ENCODE measurements at places on chromosomes 6 and 20.

GRCh38 chr20:16283307-16283706 lies 289.9 kb downstream of the KIF16B start:
- DNase-seq = peak; percentile 21

DNA sequence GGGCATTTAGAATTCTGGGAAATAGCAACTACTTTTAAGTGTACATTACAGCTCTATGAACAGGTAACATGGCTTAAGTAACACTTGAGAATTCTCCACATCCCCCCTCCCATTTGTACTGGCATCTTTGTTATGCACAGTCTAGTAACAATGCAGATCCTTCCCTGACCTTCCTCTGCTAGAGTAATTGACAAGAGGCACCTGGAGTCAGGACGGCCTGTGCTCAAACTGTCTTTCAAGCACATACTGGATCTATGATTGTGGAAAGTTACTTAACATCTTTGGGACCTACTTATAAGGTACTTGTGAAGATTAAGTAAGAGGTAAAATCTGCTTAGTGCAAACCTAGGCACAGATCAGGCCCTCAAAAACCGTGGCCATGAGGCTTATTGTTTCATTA lies 21.9 kb upstream of the GSTA3 start:
- no peak for DNase-seq

DNA sequence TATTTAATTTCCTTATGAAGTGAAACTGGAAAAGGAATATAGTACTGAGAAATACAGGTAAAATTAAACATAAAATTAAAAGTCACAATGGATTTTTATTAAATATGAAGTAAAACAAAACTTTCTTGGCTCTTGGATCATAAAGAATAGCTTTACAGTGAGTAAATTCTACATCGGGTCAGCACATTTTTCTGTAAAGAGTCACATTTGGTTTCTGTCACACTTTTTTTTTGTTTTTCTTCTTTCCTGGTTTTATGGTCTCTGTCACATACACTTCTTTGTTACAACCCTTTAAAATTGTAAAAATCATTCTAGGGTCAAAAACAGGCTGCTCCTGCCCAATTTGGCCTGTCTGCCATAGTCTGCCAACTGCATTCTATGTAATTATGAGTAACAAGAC lies 254.4 kb upstream of the POU3F2 start:
- no peak for DNase-seq

- no peak for DNase-seq
Measured at GRCh38 chr6:139520321-139520768, 145.9 kb upstream of the CITED2 start.

DNA sequence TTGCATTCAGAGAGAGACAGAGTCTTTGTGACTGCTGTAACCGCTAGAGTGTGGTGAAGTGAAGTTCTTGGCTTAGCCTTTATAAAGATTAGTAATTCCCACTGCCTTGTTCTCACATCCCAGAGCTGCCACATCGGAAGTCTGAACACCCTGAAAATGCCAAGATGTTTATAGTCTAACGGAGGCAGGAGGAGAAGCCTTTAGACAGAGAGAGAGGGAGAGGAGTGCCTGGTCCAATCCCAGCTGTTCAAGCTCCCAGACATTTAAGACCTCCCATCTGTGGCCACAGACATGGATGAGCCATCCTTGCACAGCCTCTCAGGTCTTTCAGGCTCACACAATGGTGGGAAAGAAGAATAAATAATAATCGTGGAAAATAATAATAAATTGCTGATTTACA lies 1422.8 kb upstream of the EYS start:
- DNase-seq = peak; percentile 69

DNA sequence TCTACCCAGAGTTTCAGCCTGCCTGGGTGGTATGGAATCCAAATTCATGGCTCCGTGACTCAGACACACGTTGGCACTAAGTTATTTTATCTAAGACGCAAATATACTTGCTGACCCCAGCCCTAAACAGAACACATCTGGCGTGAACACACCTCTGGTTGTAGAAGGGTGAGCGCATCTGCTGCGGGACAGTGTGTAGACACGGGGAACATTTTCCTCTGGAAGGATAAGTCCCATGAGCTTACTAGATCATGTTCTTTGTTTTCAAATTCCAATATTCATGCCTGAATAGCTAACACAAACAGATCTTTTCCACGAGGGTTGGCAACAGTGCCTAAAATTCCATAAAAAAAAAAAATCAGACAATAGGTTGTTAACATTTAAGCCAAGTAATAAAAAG lies 87.8 kb downstream of the TMEM170B start:
- DNase-seq = no peak

- DNase-seq = no peak
Measured at GRCh38 chr20:14612391-14612790, 275.0 kb upstream of the FLRT3 start.

GRCh38 chr6:128071212-128071611 lies 170.4 kb upstream of the THEMIS start:
- DNase-seq = no peak

DNA sequence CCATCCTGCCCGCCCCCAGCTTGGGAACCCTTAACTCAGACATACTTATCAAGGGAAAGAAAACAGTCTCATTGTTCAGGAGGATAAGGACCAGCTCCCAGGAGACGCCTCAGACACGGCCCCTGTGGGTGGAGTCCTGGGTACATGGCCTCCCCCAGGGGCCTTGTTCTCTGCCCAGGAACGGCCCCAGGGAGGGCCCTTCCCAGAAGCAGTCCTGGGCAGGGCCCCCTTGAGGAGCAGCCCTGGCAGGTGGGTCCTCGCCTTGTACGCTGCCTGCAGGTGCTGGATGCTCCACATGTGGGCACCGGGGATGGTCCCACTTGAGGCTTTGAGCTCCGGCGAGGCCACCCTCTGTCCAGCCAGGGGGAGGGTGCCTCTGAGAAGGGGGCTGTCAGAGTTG lies 4.5 kb upstream of the GATA5 start:
- no peak for DNase-seq

DNA sequence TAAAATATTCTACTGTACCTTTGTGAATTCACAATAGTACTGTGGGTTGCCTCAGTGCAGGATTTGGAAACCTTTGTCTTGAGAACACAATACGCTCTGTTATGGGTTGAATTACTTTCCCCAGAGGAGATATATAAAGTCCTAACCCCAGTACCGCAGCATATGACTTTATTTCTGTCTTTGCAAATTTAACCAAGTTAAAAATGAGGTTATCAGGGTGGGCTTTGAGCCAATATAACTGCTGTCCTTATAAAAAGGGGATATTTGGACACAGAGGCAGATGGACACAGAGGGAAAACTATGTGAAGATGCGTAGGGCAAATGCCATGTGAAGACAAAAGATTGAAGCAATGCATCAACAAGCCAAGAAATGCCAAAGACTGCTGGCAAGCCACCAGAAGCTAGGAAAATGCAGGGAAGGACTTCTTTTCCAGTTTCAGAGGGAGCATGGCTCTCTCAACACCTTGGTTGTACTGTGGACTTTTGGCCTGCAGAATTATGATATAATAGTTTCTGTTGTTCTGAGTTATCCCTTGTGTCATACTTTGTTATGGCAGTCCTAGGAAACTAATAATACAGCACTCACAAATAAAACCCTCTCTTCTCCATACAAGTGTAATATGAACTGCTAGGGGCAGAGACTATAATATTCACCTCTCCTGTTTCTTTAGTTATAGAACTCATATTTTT lies 292.6 kb upstream of the SPTLC3 start:
- no peak for DNase-seq

DNA sequence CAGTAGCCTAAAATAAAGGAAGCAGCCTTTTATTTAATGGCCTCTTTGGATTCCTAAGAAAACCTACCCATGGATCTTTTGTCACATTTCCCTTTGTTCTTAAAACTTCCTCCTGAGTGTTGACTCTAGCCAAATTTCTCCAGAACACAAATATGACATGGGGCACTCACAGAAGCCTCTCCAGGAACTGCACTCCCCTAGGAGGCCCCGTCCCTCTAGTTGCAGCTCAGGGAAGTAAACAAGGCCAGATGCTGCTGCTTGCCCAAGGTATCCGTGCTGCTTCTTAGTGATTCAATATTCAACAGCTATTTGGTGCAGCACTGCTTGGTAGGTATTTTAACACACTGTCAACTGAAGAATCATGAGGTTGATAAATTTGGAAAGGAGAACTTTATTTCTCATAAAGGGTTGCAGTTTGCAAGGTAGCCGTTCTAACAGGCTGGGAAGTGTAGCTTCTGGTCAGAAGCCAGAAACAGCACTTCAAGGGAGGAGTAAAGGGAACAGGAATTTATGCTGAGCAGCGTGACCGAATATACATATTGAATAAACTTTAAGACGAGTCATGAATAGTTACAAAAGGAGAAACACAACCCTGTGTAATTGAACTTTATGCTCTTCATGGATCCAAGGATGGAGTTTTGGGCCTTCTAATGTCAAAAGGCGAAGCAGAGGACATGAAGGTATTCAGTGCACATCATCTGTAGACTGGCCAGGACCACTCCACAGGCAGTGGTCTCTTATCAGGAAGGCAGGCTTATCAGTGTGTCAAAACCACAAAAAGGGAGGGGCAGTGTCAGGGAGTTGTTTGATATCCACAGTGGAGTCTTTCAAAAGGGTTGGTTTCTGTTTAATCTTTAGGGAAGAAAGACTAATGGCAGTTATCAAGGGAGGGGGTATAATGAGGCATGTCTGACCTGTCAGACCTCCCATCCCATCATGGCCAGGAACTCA lies 63.3 kb downstream of the CD24 start:
- DNase-seq = no peak

DNA sequence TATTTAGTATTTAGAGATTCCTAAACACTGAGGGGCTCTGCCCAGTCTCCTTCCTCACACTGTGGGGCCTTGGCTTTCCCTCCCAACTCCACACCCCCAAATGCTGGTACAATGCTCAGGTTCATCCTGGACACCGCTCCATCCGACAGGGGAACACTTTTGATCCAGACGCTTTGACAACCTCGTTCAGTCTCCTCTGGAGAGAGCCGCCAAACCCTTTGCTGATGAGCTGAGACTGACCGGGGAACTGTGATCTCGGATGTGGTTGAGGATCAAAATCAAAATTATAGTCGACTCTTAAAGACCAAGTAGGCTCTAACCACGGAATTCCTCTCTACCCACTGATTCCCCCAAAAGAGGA lies 38.8 kb upstream of the HLA-E start:
- DNase-seq = no peak

- DNase-seq = peak; percentile 32
Measured at GRCh38 chr6:166582258-166582657, 4.2 kb downstream of the RAMACL start.

- DNase-seq = no peak
Measured at GRCh38 chr6:13581700-13582229, 7.4 kb downstream of the SIRT5 start.

DNA sequence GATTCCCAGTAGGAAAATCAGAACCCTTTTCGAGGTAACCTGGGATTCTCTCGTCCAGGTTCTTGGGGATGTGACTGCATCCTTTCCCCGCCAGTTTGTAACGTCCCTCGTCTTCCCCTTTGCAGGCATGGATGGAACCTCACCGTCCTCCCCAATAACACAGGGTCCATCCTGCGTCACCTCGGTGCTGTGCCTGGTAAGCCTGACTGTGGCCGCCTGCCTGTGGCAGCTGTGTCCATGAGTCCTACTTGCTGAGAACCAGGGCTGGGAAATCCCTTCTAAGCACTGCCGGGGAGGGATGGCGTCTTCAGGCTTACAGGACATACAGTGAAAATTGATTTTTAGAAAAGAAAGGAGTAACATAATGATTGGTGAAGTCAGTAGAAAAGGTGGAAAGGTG lies 155.6 kb downstream of the DTNBP1 start:
- DNase-seq = no peak

GRCh38 chr6:90078513-90079289 lies 184.4 kb downstream of the GJA10 start:
- DNase-seq = no peak

- peak; percentile 12 for DNase-seq
Measured at GRCh38 chr20:12928755-12929401, 79.9 kb upstream of the SPTLC3 start.

- DNase-seq = no peak
Measured at GRCh38 chr6:82160255-82160990, 87.1 kb downstream of the IBTK start.

- peak; percentile 43 for DNase-seq
Measured at GRCh38 chr20:64212755-64213154, 42.8 kb upstream of the PCMTD2 start.

DNA sequence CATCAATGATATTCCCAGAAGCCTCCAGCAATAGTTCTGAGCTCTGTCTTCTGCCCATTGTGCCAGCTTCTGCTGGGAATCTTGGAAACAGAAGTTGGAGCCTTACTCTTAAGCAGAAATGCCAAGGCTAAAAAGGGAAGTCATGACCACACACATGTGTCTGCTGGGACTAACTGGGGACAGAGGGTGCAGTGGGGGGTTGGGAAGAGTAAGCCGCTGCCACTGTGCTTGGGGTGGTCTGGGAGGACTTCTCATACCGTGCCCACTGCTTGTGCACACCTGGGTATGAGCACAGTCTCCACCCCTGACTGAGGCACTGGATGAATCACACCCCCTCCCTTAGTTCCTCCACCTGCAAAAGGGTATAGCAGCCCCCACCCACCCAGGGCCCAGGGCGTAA lies 90.7 kb downstream of the CDC5L start:
- DNase-seq = peak; percentile 47

- no peak for DNase-seq
Measured at GRCh38 chr6:108454356-108454755, 106.4 kb upstream of the FOXO3 start.
